ENCODE measurements at places on chromosomes 3 and 15. TPM values are rescaled to one million over a fixed set of nuclear protein-coding genes. Genes with fewer than 3 reads are reported as not detected.

The GXYLT2 gene
- 16.8 TPM for total RNA-seq

The BTLA gene
- not detected for total RNA-seq

The SCN11A gene
- 0.12 TPM for total RNA-seq

The PARP6 gene
- total RNA-seq = 35.7 TPM

The CLDN18 gene
- total RNA-seq = not detected

The TRIM71 gene
- 0.48 TPM for total RNA-seq

The GP5 gene
- not detected for total RNA-seq

The DNAH12 gene
- not detected for total RNA-seq

The UROC1 gene
- not detected for total RNA-seq

The MITF gene
- 66.0 TPM for total RNA-seq

The TMEM45A gene
- total RNA-seq = 38.4 TPM

- no peak for DNase-seq
Observed at GRCh38 chr3:22496641-22497040, 706.5 kb upstream of the UBE2E2 start.

- peak; percentile 58 for DNase-seq
Observed at GRCh38 chr3:63863150-63864007, at the start of the genes ATXN7 and THOC7. ATXN7 (plus strand) TSS chr3:63863867; CDS start chr3:63912599, 48,732 bp downstream. THOC7 (minus strand) TSS chr3:63863805; CDS start chr3:63863790, 15 bp downstream.

DNA sequence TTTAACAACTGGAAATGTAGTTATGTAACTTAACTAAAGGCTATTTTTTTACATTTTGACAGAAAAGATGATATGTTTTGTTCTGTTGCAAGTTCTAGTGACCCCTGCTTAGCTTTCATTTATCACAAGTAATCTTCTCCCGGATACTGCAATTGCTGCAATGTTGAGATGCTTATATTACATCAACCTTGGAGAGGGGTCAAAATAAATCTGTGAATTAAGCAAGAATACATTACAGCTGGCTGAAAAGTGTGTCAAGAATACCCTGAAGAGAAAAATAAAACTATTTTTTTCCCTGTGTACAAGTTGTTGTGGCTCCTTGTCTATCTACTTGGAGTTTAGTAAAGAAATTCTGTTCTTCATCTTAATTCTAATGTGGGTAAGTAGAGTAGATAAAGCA lies 232.1 kb upstream of the GOLIM4 start:
- no peak for DNase-seq

DNA sequence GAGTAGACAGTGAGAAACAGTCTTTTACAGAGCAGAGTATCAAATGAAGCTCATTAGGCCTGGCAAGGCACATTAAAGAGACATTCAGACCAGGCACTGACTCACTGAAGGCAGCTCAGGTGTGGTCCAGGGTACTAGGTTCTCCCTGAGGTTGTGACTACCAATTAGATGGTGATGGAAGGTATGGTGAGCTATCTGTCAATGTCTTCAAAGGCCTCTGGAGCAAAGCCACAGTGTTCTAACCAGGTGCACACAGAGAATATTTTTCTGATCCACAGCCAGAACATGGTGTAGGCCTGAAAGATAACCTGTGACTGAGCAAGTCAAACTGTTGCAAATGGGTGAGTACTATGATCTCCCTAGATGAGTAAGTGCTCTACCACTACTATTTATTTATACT lies 51.5 kb downstream of the EOMES start:
- DNase-seq = no peak

DNA sequence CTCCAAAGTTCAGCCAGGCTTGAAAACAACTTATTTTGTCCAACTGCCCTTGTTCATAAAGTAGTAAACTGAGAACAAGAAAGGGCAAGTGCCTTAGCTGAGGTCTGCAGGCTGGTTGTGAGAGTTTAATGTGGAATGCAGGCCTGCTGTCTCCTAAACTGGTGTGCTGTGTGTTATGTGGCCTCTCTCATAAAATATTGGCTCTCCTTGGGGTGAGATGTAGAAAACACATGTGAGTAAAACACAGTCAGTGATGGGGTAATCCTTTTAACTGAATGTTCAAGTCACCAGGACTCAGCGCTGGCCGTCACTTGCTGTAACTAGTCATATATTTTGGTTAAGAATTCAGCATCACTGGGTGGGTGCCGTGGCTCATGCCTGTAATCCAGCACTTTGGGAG lies 7.1 kb upstream of the ST6GAL1 start:
- DNase-seq = no peak

DNA sequence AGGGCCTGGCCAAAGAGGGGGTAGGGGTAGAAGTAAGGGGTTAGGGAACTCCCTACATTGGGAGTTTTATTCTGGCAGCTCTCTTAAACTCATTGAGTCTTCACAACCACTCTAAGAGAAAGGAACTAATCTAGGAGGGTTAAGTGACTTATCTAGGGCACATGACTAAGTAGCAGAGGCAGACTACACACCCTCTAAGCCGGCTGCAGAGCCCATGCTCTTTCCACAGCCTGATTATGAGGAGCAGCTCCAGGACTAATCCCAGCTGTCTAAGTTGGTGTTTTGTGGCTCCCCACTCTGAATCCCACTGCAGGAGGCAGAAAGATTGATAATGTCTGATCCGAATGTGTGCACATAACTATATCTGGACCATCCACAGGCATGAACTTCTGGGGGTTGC lies 374.6 kb downstream of the EPHB1 start:
- DNase-seq = no peak

DNA sequence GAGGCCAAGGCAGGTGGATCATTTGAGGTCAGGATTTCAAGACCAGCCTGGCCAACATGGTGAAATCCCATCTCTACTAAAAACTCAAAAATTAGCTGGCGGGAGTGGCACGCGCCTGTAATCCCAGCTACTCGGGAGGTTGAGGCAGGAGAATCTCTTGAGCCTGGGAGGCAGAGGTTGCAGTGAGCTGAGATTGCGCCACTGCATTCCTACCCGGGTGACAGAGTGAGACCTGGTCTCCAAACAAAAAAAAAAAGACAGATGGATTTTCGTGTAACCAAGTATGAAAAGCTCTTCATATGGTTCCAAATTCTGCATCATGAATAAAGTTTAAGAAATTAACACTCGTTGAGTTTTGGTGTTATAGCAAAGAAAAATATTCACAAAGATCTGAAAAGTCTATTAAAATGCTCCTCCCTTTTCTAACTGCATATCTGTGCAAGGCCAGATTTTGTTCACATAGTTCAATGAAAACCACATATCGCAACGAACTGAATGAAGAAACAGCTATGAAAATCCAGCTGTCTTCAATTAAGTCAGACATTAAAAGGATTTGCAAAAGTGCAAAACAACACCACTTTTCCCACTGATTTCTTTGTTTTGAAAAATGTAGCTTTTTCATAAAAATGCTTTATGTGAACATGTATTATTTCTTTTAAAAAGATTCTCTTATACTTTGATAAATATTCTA lies 23.8 kb upstream of the FBLN2 start:
- no peak for DNase-seq

GRCh38 chr3:69058947-69059224 lies 6.8 kb upstream of the TMF1 start:
- no peak for DNase-seq

DNA sequence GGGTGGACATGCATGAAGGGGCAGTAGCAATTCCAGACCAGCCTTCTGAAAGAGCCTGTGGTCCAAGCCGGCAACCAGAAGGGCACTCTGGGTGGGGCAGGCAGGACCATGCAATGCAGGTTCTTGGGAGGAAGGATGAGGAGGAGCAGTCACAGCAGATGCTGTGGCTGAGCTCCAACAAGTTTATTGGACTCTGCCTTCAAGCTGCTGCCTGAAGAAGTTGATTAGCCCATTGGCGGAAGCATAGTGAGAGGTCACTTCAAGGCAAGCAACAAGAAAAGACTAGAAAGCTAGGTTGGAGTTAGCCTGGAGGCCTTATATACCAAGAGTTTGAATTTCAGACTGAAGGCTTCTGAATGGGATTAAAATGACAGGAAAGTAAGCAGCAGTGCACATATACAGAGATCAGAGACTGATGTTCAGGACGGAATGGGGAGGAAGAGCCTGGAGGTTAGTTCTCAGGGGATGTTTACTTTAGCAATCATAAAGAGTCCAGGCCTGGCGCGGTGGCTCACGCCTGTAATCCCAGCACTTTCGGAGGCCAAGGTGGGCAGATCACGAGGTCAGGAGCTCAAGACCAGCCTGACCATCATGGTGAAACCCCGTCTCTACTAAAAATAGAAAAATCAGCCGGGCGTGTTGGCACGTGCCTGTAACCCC lies 39.9 kb downstream of the SFMBT1 start:
- no peak for DNase-seq

DNA sequence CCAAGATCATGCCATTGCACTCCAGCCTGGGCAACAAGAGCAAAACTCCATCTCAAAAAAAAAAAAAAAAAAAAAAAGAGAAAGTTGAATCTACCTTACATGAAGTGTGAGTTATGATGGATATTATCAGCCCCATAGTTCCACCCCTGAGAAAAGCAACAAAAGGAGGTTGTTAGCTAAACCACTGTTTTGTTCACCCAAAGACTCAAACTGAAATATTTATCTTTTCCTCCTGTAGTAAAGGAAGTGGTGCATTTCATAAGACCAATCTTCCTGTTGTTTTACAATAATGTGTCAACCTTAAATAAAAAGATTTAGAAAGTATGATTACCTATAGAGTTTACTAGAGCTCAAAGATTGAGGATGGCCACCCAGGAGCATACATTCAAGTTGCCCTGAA lies 18.7 kb upstream of the TRMT10C start:
- DNase-seq = no peak
